ENCODE measurements at places on chromosomes 5 and 9.
A peak's percentile ranks its signal among the peaks of the same experiment; 100 is the strongest.

DNA sequence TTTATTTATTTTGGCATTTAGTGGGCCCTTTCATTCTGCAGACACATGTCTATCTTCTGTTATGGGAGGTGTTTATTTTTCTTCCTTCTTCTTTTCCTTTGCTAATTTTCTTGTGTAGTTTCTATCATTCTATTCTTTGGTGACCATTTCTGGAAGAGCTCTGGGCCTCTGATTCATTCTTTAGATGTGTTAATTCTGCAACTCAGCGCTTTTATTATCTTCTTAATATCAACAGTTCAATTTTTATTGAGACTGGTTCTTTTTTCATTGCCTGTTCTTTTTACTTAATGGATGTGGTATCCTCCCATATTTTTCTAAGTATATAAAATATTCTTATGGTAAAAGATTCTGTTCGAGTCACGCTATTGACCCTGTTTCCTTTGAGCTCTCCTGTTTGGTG lies 112.0 kb downstream of the HSPA4 start:
- DNase-seq, result no peak

- no peak for DNase-seq
Measured at GRCh38 chr9:86175743-86176456, 76.5 kb upstream of the GOLM1 start.

GRCh38 chr5:109553846-109554245 lies 135.9 kb upstream of the MAN2A1 start:
- no peak for DNase-seq

- DNase-seq, result no peak
Measured at GRCh38 chr5:18792145-18792544, 1157.9 kb downstream of the TAF11L14 start.

DNA sequence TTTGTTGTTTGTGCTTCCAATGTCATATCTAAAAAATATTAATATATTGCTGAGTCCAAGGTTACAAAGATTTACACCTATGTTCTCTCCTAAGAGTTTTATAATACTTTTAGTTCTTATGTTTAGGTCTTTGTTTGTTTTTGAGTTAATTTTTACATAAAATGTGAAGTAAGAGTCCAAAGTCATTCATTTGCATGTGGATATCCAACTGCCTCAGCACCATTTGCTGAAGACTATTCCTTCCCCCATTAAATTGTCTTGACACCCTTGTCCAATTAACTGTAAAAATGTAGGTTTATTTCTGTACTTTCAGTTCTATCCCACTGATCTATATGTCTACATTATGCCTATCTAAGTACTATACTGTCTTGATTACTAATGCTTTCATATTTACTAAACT lies 35.7 kb downstream of the TTC33 start:
- peak; percentile 14 for DNase-seq

GRCh38 chr5:88785746-88786565 lies 97.0 kb downstream of the MEF2C start:
- peak; percentile 36 for DNase-seq

GRCh38 chr9:135889564-135890189 lies 17.7 kb downstream of the CAMSAP1 start:
- DNase-seq, result no peak

DNA sequence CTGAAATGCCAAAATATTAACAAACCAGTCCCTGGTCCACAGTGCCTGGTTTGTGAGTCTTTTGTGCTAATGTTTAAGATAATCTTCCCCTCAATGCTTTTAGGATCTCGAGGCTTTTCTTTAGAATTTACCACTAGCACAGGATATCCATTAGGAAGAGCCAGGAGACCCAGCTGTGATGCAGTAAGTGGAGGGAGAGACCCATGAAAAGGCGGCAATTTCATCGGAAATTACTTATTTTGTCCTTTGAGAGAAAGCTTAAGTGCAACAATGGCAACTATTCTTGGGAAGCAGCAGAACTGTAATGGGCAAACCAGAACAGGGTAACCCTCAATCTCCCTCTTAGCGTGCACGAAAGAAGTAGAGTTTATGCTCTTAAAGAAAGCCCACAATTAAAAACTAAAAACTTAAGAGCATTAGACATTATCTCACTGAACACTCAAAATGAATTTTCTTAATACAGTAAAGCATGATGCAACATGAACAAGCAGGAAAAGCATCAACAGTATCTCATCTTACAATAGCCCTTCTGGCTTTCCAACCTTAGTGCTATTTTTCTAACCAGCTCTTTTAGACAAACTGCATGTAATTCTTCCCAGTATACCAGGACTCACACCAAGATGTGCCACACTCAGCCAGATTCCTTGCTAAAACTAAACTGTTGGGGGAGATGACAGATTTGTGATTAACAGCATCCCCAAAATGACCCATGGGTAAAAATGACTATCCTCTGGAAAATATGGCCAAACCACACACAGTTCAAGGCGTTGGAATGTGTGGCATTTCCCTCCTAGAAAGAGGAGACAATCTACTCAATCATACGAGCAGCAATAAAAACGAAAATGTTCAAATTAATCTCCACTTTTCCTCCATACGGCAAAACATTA lies 36.4 kb downstream of the PWWP2A start:
- DNase-seq, result no peak

DNA sequence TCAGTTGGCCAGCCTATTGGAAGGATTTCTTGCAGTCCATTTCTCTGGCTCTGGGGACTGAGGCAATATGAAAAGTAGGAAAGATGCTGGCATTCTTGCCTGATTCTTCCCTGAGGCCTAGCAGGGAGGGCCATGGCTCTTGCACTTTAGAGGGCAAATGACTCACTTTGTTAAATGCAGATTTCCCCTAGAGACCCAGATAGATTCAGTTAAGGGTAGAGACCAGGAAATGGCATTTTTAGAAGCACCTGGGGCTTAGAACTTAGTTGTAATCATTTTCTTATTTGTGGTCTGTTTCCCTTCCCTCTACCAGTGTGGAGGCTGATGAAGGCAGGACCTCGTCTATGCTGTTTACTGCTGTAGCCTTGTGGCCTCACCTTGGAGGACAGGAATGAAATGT lies 112.8 kb upstream of the NR3C1 start:
- no peak for DNase-seq

GRCh38 chr5:10723514-10723913 lies 37.5 kb downstream of the DAP start:
- DNase-seq, result no peak

DNA sequence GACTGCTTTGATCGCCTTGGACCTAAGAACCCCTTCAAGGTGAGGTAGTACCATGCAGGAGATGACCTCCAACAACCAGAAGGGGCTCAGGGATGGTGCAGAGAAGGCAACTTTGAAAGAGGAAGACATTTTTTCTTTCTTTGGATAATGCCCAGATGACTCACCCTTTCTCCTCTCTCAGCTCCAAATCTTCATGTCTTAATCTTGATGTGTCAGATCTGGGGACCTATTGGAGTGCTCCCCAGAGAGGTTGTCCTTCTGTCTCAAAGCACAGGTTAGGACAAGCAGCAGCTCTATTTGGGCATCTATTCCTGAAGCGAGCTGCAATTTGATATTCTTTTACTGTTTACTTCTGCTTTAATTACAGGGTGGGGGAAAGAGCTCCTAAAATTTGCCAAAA lies 229.9 kb upstream of the MAP3K1 start:
- no peak for DNase-seq

GRCh38 chr5:13972029-13972428 lies 27.5 kb upstream of the DNAH5 start:
- no peak for DNase-seq

GRCh38 chr5:175863316-175863715 lies 8.1 kb upstream of the CPLX2 start:
- DNase-seq, result no peak

DNA sequence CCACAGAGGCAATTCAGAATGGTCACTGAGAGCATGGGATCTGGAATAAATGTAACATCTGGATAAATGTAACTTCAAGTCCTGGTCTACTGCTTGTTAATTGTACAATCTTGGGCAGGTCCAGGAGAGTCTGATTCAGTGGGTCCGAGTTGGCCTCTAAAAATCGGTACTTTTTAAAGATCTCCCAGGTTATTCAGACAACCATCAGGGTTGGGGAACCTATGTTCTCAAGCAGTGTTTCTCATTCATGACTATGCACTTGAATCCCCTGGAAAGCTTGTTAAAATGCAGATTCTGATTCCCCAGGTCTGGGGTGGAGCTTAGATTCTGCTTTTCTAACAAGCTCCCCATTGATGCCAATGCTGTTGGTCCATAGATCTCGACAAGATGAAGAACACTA lies 14.8 kb downstream of the ANXA1 start:
- no peak for DNase-seq
